Posterior cingulate gyrus (tissue), 11 donors: ENCODE measurements at places on chromosomes 16 and 17.

DNA sequence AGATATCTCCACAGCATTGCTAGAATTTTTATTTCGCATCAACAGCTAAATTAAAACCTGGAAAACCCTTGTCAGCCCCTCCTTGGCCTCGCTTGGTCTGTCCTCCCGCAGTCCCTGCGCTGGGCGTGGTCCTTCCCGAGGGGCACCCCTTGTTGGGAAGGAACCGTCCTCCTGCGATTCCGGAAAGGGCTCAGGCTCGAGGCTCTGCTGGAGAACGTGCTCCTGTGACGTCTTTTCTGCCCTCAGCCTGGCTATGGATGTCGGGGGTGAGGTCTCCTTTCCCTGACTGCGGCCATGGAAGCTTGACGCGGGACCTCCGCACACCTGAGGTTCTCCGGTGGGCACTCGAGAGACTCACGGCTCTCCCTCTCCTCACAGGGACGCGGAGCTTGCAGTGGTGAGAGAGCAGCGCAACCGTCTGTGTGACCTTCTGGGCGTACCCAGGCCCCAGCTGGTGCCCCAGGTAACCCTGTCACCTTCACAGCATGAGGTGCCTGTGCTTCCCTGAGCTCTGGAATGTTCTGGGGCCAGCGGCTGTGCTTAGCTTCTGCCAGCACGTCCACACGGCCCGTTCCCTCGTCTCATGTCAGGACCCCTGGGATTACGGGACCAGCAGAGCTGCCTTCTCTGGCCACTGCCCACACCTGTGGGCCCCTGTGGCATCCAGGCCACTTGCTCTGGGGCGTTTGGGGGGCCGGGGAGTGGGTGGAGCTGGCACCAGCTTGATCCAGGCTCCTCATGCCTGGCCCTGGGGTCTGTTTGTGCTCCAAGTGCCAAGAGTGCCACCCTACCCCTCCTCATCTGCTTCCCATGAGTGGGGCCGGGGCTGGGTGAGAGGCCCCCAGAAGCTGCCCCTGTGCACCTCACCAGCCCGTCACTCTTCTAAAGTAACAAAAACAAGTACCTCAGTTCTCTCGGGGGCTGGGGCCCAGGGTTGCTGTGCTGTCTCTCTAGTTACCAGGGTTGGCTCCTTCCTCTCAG is 101.5 kb upstream of the ZNF750 start:
- DNase-seq: no peak

- DNase-seq: no peak
Measured at GRCh38 chr16:17333229-17333628, 137.5 kb downstream of the XYLT1 start.

DNA sequence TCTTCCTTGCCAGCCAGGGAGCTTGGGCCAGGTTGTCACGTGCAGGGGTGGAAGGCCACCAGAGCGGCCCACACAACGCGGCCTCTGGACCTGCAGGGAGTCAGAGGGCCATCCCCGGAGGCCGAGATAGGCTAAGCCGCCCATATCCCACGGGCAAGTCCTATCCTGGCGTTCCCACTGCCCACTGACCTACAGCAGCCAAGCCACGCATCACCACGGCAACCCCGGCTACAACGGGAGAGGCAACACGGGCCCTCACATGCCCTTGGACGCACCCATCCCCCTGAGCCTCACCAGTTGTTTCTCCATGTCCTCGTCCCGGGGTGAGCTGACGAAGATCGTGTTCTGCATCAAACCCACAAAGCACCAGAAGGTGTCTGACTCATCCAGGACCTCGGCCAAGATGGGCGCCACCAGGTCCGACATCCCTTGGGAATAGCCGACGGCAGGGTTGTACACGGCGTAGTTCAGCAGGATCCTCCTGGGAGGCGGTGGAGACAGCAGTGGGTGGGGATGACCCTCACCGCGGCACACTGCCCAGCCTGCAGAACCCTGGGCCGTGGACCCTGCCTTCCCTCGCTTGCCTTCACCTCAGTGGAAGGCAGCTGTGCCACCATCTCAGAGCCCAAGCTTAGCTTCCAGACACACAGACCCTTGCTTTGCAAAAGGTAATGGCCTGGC is 88.2 kb downstream of the TBC1D16 start:
- DNase-seq: peak; percentile 68

GRCh38 chr17:81641825-81642489 is 5.0 kb downstream of the TSPAN10 start:
- DNase-seq: no peak

DNA sequence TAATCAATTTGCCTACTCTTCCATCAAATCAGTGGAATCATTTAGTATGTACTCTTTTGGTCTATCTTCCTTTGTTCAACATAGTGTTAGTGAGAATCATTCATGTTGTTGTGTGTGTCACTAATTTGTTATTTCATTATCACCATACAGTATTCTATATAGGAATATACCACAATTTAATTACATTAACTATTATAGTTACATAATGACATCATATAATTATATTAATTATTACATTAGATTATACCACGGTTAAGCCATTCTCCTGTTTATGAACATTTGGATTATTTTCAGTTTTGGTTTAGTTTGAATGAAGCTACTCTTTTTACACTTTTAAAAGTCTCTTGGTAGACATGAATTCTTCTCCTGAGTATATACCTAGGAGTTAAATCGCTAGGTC is 40.4 kb downstream of the MYO1D start:
- DNase-seq: no peak

GRCh38 chr17:55318081-55318480 is 53.3 kb downstream of the HLF start:
- no peak for DNase-seq

- DNase-seq: no peak
Measured at GRCh38 chr16:27790546-27791403, 240.8 kb downstream of the KATNIP start.

DNA sequence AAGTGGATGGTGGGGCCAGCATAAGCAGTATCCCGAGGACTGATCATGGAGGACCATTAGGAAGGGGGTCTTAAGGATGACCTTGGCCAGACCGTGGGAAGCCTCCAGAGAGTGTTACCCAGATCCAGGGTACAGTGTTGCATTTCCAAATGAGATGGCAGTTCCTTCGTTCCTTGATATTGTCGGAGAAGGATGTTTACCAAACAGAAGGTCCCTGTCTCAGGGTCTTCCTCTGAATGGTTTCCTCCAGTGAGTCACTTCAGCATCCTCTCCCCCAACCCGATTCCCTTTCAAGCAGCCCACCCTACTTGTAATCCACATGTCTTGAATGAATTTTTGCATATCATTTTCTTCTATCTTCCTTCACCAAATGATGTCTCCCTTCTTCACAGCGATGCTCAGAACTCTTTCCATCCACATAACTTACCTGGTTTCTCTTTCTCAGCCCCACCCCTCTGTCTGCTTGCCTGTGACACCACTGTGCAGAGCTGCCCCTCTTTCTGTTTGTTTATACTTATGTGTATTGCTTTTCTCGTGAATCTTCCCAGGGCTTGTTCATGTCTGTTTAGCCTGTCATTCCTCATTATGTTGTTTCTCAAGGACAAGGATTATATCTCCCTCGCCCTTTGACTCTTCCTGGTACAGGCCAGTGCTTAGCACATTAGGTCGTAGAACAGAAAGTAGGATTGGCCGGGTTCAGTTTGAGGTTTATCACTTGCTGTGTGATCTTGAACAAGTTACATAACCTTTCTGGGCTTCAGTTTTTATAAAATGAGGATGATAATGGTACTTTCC is 5.7 kb downstream of the GOSR2 start:
- DNase-seq: no peak

DNA sequence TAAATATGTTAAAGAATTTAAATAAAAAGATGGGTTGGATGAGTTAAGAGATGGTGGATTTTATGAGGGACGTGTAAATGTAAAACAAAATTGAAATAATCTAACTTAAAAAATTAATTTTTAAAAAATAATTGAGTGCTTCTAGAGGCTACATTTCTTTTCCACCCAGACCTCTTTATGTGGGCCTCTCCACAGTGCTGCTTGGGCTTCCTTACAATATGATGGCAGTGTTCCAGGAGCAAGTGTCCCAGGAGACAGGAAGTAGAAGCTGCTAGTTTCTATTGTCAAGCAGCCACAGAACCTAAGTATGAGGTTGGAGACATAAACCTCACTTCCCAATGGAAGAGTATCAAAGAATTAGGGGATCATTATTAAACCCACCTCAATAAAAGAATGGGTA is 205.7 kb upstream of the CPHXL start:
- DNase-seq: no peak

GRCh38 chr16:11476676-11477075 is 110.0 kb downstream of the LITAF start:
- DNase-seq: no peak

GRCh38 chr16:79045191-79045590 is 555.3 kb downstream of the MAF start:
- no peak for DNase-seq

DNA sequence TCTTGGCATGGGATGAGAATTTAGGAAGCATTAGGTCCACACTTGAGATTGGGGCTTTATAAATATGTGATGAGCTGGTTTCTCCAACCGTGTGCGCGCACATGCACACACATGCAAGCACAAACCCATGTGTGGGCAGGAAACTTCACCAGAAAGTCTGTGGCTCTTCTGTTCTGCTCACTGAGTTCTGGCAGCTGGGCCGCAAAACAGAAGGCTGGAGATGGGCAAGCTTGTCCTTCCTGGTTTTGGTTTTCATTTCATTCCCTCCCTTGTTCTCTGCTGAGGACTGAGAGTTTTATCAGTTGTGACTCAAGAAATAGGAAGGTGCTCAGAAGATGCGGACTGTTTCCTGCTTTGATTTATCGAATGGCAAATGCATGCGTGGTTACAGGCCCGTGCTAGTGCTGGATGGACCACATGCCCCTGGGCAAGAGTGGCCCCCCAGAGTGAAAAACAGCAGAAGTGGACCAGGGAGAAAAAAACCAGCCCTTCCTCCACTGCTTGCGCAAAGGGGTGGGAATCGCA is 14.1 kb downstream of the MAP3K14 start:
- no peak for DNase-seq

GRCh38 chr17:65047941-65048340 is 8.6 kb downstream of the GNA13 start:
- DNase-seq: no peak

DNA sequence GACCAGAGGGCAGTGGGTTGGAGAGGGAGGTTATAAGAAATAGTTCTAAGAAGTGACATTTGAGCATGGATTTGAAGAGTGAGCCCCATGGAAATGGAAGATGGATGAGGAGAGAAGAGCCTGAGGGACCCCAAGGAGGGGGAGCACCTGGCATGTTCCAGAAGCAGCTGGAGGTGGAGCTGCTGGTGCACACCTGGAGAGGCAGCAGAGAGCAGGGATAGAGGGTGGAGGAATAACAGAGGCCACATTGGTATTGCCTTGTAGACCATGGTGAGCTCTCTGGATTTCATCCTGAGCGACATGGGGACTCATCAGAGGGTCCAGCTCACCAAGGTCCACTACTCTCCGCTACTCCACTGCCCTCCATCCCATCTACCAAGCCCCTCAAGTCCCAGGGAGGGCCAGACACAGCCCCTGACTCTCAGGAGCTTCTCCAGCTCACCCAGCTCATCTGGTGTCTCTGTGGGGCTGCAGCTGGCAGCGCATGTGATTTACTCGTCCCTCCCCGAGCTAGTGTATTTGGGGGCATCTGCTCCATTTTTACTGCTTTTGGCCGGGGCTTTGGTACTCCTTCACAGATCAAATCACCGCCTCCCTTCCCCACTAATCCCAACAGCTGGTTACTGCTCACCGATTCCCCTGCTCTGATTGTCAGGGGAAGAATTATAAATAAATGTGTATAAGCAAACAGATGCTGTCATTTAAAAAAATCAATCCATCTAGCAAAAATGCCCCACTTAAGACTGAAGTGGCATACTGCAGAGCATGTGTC is 22.1 kb upstream of the KDM8 start:
- DNase-seq: no peak

DNA sequence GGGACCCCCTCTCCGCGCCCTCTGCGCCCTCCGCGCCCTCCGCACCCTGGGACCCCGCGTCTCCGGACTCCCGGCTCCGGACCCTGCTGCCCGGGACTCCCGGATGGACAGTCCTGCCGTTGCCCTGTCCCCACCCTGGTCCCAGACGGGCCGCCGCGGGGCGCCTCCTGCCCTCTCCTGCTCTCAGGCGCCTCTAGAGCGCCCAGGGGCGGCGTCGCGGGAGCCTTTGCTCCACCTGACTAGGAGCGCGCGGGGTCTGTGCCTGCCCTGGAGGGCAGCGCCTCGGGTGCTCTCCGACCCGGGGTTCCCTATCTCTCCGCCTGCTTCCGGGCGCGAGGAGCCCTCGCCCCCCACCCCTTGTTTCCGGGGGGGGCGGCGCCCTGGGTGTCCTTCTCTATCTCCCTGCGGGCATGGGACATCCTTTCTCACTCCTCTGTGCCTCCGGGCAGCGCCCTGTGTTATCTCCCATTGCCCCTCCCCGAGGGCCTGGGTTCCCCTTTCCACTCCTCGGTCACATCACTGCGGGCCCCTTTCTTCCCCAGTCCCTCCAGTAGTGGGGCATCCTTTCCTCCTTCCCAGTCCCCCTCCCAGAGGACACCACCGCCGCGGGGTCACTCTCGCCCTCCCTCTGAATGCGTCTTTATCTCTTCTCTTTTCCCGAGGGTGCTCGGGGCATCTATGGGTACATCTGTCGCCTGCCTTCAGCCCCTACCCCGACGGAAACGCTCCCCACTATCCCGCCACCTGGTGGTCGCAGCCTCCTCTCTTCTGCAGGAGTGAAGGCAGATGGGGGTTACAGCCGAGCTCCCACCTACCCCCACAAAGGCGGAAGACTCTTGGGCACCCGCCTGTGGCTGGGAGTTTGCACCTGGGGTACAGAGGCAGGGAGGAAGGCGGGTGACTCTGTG is 875 bp downstream of the PRKCB start:
- DNase-seq: peak; percentile 90

DNA sequence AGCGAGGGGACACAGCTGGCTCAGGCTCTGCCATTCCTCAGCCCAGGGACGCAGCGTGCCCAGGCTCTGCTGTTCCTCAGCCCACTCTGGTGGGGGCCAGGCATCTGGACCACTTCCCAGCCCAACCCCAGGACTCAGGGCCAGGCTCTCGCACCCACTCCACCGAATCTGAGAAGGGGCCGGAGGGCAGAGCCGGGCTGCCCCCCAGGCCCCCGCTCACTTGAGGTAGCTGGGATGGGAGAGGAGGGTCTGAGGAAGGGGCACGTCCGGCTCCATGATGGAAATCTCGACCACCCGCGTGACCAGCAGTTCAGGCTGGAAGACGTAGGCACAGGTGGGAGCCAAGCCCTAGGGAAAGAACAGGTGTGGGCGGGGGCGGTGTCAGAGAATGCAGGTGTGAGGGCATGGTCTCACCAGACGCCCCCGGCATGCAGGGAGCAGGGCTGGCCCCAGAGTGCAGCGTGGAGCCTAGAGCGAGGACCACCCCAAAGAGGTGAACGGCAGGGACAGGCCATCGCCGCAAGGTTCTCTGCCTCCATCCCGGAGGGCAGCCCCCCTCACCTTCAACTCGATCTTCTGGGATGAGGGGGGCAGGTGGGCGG is 4.9 kb downstream of the PGAP6 start:
- DNase-seq: no peak

GRCh38 chr17:7313890-7314718 is 1.1 kb downstream of the GPS2 start:
- no peak for DNase-seq
